CD4-positive, alpha-beta T cell treated with Interleukin-1 beta for 1 hour (primary cell): ENCODE measurements at places on chromosomes 7 and 10.

GRCh38 chr10:62726142-62726541 lies 78.4 kb upstream of the ADO start:
- no peak for DNase-seq

- DNase-seq: no peak
Observed at GRCh38 chr10:82660205-82660604, 785.2 kb downstream of the NRG3 start.

DNA sequence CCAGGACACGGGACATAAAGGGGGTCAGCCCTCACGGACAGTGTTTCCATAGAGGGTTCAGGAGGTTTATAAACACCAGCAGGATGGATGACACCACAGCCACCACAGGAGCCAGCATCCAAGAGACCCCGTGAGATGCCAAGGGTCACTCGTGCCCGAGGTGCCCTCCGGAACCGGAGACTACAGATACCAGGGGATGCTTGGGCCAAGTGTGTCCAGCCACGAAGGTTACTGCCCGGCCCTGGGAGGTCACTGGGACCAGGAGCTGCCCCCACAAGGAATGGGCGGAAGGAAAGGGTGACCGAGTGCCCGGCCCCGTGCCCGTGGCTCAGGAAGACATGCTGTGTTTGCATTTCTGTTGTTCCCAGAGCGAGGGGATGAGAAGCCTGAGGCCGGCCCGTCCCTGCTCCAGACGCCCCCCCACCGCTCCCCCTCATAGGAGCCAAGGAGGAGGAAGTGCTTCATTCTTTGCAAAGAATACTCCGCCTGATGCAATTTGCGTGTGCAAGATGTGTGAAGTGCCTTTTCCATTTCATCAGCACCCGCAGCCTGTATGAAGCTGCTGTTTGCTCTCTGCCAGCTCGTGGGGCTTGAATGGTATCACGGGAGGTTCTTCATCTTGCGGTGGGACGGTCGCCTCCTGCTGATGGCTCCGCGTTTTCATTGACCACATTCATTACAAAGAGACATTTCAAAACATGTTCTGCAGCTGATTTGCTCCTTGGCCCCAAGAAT lies 176.4 kb downstream of the ELFN1 start:
- DNase-seq: no peak

DNA sequence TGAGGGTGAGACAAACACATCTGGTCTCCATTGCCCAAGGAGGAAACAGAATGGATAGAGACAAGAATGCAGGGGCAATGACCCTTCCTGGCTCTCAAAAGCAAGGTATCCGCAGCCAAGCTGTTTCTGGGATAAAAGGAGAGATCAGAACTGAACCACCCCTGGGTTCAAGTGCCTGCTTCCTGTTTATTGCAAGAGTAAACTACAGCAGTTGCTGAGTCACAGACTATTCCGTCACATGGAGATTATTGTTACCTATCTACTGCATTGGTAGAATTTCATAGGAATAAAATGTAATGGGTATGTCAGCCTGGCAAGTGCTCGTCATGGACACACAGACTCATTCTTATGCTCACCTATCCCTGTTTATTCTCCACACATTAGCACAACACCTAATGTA lies 821.6 kb downstream of the GRID1 start:
- DNase-seq: no peak

DNA sequence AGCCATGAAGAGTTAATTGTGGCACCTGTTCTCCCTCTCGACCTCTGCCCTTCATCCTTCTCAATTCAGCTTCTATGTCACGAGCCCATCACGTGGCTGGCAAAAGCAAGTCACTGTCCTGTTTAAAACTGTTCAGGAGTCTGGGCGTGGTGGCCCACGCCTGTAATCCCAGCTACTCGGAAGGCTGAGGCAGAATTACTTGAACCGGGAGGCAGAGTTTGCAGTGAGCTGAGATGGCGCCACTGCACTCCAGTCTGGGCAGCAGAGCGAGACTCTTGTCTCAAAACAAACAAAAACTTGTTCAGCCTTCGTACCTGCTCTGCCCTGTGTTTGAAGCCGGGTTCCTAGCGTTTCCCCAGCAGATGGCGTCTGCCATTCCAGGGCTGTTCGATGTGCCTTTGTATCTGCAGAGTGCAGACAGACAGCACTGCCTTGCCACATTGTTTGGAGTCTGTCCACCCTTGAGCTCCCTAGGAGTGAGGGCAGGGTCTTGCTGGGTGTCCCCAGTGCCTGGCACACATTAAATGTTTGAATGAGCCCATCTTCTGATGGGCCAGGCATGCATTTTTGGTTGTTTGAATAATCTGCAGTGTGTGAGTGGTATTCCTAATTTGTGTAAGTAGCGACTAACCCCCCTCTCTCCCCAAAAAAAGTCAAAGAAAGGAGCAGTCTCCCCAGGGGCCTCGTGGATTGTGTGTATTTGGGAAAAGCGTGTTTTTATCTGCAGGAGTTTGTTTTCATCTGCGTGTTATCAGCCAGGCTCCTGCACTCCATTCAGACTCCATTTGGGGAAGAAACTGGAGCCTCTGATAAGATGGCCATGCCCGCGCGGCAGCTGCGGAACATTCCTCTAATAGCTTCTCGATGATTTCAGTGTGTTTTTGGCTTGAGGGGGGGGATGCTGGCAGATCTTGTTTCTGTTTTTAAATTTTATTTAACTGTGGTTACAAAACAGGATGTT lies 61.2 kb downstream of the DNAJB6 start:
- no peak for DNase-seq

DNA sequence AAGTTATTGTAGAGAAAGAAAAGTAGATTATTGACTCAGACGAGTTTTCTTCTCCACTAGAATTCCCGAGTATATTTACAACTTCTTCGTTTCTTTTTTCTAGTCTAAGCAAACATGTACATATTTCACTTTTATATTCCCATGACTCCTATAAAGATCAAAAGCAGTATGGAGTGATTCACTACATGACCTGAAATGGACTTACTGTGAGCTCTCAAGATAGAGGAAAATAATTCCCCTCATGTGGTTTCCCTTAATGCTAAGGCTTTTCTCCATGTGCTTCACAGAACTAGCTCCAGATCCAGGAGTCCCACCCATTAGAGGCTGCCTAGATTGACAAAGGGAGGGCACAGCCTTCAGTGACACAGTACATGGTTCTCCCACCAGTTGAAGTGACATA lies 823.1 kb upstream of the LRRTM3 start:
- DNase-seq: no peak

- DNase-seq: no peak
Observed at GRCh38 chr10:79236433-79236765, 110.9 kb upstream of the PPIF start.

DNA sequence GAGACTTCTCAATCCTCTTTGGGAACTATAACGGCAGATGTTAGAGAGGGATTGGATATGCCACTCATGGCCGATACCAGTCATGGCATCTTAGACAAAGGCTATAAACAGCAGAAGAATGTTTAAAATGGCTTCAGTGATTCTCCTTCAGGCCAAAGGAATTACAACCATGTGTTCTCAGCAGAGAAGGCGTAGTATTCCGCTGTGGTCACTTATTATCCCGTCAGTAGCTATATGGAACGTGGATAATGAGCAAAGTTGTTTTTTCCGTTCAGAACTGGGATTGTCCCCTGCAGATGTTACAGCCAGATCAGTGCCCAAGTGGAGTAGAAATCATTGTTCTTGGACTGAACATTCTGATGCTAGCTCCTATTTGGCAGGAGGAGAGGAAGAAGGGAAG lies 43.1 kb downstream of the TEX36 start:
- no peak for DNase-seq
